Endodermal cell (in vitro differentiated cells): ENCODE measurements at places on chromosomes 1 and 21. TPM values are rescaled to one million over a fixed set of nuclear protein-coding genes. Genes with fewer than 3 reads are reported as not detected.

The CCDC30 gene
- total RNA-seq: 5.3 to 6.4 TPM (median 6.2 TPM) in 3 replicates

The LHX4 gene
- total RNA-seq: not detected in 3 replicates

The S100A12 gene
- not detected in 2 replicates for total RNA-seq

The PRDM2 gene
- 23.6 to 39.7 TPM (median 35.4 TPM) in 3 replicates for total RNA-seq

The S100A5 gene
- not detected in 3 replicates for total RNA-seq

The GPR25 gene
- not detected in 2 replicates for total RNA-seq

The BARHL2 gene
- 0.23 TPM in 1 of 3 replicates, not detected in the others for total RNA-seq

The PPIAL4G gene
- 0.11 TPM in 1 of 2 replicates, not detected in the other for total RNA-seq

The HENMT1 gene
- total RNA-seq: 5.8 and 7.4 TPM in 2 replicates

The MSH4 gene
- total RNA-seq: 0.13 to 0.34 TPM (median 0.14 TPM) in 3 replicates

The LAMC1 gene
- 47.9 to 68.4 TPM (median 56.0 TPM) in 3 replicates for total RNA-seq

The KIF14 gene
- total RNA-seq: 13.5 and 14.7 TPM in 2 replicates

The PPOX gene
- 37.1 and 47.2 TPM in 2 replicates for total RNA-seq

The MYBPHL gene
- not detected in 3 replicates for total RNA-seq

The AMY1C gene
- total RNA-seq: not detected in 2 replicates

The KRTAP10-5 gene
- total RNA-seq: 0.31 TPM in 1 of 3 replicates, not detected in the others

The CACNA1E gene
- 3.4 and 4.7 TPM in 2 replicates for total RNA-seq

The FMN2 gene
- 20.6 and 26.9 TPM in 2 replicates for total RNA-seq

The HUNK gene
- 2.0 to 5.8 TPM (median 4.8 TPM) in 3 replicates for total RNA-seq

The TRABD2B gene
- 19.0 and 28.0 TPM in 2 replicates for total RNA-seq

The TMEM51 gene
- 10.2 and 12.1 TPM in 2 replicates for total RNA-seq

The NBPF4 gene
- not detected in 2 replicates for total RNA-seq

The S100A16 gene
- total RNA-seq: 149 to 194 TPM (median 161 TPM) in 3 replicates

The MTARC1 gene
- 31.8 to 54.5 TPM (median 53.1 TPM) in 3 replicates for total RNA-seq

The ZFP69B gene
- total RNA-seq: 4.4 to 12.0 TPM (median 10.3 TPM) in 3 replicates

The ZNF697 gene
- total RNA-seq: 14.8 and 15.6 TPM in 2 replicates

The LCE3E gene
- total RNA-seq: not detected in 2 replicates

The LEPR gene
- total RNA-seq: 10.9 to 11.9 TPM (median 11.1 TPM) in 3 replicates

The KLHDC9 gene
- total RNA-seq: 15.2 to 33.4 TPM (median 25.4 TPM) in 3 replicates

The CDC42BPA gene
- 23.0 to 30.0 TPM (median 29.4 TPM) in 3 replicates for total RNA-seq

The LDLRAD1 gene
- not detected in 3 replicates for total RNA-seq

The NTMT2 gene
- total RNA-seq: not detected in 2 replicates

The JAM2 gene
- total RNA-seq: 0.48 and 0.99 TPM in 2 replicates

The SGIP1 gene
- 7.5 and 9.4 TPM in 2 replicates for total RNA-seq

The SLC9C2 gene
- total RNA-seq: 0.54 TPM in 1 of 2 replicates, not detected in the other

The PODN gene
- 3.1 and 3.6 TPM in 2 replicates for total RNA-seq

The PSRC1 gene
- total RNA-seq: 38.5 and 41.3 TPM in 2 replicates

The SPRR5 gene
- total RNA-seq: not detected in 3 replicates

The OR2L2 gene
- total RNA-seq: 0.07 TPM in 1 of 3 replicates, not detected in the others

The UBE2Q1 gene
- total RNA-seq: 83.0 to 84.9 TPM (median 83.9 TPM) in 3 replicates

The TEKT2 gene
- total RNA-seq: 5.3 and 5.6 TPM in 2 replicates

The SH2D2A gene
- total RNA-seq: 2.4 and 2.7 TPM in 2 replicates

The OR2T2 gene
- total RNA-seq: not detected in 2 replicates

The HAPLN2 gene
- 0.42 TPM in 1 of 2 replicates, not detected in the other for total RNA-seq

The AIRE gene
- 1.2 to 4.0 TPM (median 1.2 TPM) in 3 replicates for total RNA-seq

The HOOK1 gene
- 23.7 to 27.8 TPM (median 24.5 TPM) in 3 replicates for total RNA-seq

The ODF2L gene
- total RNA-seq: 63.9 to 84.1 TPM (median 81.9 TPM) in 3 replicates

The REN gene
- not detected in 2 replicates for total RNA-seq

The CNR2 gene
- not detected in 2 replicates for total RNA-seq

The RGS18 gene
- not detected in 2 replicates for total RNA-seq

The UBL4B gene
- total RNA-seq: not detected in 3 replicates
